ENCODE measurements at places on chromosomes 3 and 15.

GRCh38 chr15:65833501-65834205 lies 35.6 kb upstream of the RAB11A start:
- DNase-seq = no peak

DNA sequence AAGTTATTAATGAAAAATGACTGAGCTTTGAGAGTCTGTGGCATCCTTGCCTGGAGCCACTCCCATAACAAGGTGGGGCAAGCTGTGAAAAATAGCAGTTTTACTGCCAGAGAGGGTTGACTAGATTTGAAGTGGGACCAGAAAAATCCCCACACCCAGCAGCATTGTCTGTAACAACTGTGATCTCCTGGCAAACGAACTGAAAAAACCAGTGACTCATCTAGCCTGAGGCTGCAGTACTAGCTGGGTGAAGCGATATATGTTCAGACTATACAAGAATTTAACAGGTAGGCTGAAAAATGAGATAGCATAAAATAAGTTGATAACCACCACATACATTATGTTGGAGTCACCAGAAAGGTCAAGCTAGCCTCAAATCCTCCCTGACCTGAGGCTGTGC lies 64.0 kb downstream of the DPH6 start:
- DNase-seq = no peak

GRCh38 chr15:25450163-25450562 lies 11.3 kb upstream of the UBE3A start:
- no peak for DNase-seq

GRCh38 chr3:67418426-67419217 lies 235.8 kb downstream of the SUCLG2 start:
- no peak for DNase-seq

DNA sequence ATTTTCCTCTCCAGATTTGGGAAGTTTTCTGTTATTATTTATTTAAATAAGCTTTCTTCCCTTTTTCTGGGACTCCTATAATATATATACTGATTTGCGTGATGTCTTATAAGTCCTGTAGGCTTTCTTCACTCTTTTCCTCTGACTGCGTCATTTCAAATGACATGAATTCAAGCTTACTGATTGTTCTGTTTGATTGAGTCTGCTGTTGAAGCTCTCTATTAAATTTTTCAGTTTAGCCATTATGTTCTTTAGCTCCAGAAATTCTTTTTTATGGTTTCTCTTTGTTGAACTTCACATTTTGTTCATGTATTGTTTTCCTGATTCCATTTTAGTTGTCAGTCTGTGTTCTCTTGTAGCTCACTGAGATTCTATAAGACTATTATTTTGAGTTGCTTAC lies 135.8 kb upstream of the PRR23C start:
- no peak for DNase-seq

DNA sequence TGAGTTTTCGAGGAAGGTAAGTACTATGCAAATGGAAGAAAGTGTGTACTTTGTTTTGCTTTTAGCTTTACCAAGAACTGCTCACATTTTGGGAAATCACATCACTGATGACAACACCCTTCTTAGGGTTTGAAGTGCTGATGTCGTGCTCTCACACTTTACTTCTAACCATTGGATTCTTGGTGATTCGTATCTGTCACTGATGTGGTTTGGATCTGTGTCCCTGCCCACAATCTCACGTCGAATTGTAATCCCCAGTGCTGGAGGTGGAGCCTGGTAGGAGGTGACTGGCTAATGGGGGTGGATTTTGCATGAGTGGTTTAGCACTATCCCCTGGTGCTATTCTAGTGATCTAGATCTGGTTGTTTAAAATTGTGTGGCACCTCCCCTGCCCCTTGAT lies 75.4 kb upstream of the RGMA start:
- DNase-seq = no peak

DNA sequence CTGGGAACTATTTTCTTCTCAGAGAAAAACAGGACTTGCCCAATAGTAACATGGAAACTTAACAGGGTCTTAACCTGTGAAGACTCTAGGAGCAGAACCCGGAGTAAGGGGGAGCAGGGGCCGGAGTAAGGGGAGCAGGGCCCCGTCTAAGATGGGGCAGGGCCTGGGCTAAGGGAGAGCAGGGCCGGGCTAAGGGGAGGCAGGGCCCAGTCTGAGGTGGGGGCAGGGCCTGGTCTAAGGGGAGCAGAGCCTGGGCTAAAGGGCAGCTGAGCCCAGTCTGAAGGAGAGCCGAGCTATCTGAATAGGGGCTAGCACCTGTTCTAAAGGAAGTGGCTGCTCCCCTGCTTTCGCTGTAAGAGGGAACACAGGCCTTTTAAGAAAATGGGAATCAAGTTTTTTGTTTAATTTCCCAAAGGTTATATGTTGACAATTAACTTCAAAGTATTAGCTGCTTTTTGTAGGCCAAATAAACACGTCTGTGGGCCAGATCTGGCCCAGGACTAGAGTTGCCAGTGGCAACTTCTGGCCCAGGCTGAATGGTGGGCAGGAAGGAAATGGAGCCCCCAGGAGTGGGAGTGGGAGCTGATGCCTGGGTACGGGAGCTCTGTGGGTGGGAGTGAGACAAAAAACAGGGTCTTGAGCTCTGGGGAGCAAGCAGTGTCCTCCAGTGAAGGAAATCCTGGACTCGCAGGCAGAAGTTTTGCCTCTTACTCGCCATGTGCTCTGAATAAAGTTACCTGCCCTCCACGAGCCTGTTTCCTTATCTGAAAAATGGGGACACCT lies 32.5 kb downstream of the CSPG4 start:
- no peak for DNase-seq

DNA sequence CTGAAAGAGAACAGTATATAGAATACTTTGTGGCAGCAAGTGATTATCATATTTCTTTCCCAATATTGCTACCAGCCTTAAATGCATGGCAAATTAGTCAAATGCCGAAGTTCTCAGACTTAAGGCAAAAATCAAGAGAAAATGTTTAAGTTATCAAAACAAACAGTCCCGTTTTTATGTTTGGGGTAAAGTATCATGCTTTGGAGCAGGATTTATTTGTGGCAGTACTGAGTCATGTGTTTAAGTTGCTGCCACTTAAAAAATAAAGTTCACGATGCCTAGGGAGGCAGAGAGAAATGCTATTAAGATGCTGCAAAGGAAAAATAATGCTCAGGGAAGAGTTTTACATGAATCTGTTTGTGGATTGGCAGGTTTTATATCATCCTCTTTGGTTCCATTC lies 417.4 kb upstream of the MDFIC2 start:
- DNase-seq = no peak

DNA sequence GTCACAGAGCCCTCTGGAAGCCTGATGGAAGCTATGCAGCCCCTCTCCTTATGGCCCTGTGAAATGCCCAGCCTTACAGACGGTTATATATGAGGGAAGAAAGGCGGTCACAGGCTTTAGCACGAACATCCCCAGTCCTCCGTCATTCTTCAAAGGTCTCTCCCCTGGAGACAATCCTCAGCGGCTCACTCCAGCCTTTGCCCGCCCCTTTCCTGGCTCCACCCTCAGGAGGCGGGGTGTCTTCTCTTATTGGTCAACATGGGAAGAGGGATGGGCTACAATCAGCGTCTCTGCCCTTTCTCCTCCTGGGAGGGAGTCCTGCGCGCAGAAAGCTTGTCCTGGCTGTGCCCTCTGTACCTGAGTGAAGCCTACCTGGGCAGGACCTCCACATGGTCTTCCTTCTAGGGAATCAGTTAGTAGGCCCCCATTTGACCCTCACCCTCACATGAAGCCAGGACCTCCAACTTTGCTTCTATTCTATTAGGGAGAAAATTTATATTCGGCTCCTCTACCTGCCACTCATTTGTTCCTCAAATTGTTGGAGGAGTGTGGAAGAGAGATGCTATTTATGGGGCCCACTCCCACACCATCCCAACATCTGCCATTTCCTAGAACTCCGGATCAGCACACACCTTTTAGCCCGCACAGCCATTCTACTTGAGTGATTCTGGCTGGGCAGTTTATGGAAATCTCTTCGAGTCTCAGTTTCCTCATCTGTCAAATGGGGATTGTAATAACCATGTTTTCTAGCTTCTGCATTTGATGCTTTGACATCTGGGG lies 112.9 kb upstream of the SLC6A11 start:
- no peak for DNase-seq

DNA sequence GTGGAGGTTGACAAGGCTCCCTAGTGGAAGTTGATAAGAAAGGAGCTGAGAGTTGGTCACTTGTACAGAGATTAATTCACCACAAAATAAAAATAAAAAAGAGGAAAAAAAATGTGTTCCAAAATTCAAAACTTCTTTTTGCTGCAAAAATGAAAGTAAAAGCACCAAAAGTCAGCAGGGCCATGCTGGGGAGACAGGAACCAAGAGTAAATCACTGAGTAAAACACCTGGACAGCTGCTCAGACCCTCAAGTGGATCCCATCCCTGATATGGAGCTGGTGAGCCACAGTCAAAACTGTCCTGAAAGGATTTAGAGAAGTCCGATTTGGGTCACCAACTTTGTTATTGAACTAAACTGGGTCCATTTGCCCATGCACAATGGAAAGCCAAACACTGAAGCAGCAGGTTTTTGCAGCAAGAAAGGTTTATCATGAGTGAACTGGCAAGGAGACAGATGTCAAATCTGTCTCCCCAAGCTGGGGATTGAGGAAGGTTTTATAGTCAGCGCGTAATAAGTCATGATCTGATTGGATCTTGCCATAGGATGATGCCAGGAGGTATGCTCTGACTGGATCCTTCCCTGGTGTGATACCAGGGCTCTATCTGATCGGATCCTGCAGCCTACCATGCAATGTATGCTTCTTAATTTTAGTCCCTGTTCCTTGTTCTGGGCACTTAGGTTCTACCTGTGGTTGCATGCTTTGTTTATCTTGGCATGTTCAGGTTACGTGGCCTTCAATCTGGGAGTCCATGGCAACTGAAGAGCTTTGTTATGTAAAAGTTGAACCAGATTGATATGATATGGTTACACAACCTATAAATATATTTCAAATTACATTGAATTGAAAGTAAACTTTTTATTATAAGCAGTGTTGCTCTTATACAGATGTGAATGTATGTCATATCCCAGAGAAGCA lies 313.2 kb downstream of the POLQ start:
- no peak for DNase-seq

GRCh38 chr3:47283193-47283537 lies 421 bp downstream of the KLHL18 start:
- no peak for DNase-seq

DNA sequence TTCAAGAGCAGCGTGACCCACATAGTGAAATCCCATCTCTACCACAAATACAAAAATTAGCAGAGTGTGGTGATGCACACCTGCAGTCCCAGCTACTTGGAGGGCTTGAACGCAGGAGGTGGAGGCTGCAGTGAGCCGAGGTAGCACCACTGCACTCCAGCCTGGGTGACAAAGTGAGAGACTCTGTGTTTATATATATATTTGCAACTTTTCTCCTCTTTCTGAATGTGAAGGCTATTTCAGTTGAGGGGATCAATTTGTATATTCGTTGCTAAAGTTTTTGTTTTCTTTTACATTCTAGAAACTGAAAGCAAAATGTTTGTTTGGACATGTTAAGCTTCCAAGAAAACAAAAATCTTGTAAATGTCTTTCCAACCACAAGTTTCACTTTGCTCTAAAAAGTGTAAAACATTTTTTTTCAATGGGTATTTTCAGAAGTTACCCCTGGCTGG lies 29.8 kb upstream of the FAM98B start:
- DNase-seq = no peak

DNA sequence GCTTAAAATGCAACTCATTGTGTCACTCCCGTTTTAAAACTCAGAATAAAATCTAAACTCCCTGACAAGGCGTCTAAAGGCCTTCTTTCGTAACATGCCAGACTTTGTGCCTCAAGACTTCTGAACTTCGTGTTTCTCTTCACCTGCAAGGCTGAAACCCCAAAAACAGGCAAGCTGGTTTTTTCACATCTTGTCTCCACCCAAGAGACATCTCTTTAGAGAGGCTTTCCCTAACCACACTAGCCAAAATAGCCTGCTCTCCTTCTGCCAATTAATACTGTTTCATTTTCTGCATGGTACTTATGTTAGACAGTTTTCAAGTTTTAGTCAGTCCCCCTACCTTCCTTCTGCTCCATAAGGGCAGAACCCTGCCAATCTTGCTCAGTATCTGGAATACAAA lies 41.6 kb downstream of the RAF1 start:
- DNase-seq = no peak

DNA sequence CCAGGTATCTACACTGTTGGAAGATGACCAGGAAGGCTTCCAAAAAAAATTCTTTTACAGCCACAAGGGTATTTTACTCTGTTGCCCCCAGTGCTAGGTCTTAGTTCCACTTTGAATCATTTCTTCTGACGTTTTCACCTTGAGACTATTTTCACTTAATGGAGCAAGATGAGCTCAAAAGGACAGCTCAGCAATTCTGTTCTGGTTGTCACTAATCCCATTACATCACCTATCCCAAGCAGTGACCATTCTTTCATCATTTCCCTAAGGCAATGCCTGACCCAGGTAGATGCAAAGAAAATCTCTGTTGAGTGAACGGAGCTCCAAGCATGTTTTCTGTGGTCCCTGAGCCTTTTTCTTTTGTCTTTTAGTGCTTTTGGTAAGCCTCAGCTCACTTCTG lies 210.0 kb downstream of the KCNAB1 start:
- no peak for DNase-seq

- DNase-seq = no peak
Measured at GRCh38 chr15:69141286-69141701, 19.1 kb upstream of the GLCE start.

DNA sequence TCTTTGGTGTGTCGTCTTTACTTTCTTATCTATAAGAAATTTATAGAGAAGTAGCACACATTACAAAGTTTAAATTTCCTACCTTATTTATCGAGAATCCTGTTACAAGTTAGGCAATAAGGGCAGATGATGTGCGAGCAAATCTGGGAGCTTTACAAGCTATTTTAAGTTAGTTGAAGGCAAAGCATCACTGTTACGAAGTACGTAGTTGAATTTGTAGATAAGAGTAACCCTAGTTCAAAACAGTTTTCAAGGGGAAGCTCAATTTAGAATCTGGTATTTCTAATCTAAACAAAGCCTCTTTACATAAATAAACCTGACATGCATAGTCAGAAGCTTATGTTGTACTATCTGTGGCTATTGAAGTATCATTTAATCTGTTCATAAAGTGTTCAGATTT lies 8.4 kb downstream of the KBTBD8 start:
- DNase-seq = no peak

DNA sequence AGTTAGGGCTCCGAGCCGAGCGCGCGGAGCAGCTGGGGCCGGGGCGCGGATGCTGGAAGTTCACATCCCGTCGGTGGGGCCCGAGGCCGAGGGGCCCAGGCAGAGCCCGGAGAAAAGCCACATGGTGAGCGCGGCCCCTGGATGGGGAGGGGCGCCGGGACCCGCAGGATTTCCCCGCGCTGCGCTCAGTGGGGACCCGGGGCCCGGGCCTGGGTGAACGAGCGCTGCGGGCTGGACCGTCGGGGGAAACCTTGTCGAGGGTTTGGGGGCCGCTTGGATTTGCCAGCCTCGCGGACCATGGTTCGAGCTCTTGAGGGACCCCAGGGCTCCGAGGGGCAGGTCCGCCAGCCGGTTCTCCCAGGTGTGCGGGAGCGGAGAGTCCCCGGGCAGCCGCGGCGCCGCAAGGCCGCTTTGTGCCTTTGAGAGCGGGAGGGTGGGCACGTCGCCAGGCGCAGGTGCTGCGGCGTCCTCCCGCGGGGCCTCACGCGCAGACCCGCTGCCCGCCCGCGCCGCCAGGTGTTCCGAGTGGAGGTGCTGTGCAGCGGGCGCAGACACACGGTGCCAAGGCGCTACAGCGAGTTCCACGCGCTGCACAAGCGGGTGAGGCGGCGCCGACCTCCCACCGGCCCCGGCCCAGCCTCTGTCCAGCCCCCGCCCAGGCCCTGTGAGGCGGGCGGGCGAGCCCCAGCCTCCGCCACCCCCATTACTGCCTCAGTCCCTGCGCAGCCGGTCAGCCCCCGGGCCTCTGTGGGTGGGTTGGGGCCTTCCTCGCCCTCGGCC lies at the start of gene SNX22:
TSS of gene SNX22 (plus strand) at position 5 of the 780 bp plus-strand sequence. CDS start at position 50, 45 bp downstream.
- no peak for DNase-seq
